ENCODE measurements at places on chromosomes 3 and 15.

- DNase-seq, result no peak
Observed at GRCh38 chr15:29819979-29820378, 2.3 kb downstream of the TJP1 start.

DNA sequence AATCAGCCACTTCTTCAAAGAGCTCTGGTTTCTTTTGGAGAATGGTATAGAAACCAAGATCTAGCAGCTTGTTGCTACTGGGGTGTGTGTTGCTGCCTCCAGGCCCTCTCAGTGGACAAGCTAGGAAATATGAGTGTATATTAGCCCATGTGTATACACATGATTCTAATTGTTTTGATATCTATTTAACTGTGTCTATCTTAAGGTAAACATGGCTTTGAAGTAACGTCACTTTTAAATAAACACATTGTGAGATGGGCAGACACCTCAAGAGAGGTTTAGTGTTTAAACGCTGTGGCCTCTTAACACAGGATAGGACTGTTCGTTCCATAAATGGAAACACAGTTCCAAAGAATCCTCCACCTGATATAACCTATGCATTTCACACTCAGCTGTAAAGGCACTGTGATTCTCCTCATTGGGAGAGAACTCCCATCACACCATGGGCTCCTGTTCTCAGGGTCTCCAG is 87.0 kb downstream of the GMPS start:
- DNase-seq, result no peak

DNA sequence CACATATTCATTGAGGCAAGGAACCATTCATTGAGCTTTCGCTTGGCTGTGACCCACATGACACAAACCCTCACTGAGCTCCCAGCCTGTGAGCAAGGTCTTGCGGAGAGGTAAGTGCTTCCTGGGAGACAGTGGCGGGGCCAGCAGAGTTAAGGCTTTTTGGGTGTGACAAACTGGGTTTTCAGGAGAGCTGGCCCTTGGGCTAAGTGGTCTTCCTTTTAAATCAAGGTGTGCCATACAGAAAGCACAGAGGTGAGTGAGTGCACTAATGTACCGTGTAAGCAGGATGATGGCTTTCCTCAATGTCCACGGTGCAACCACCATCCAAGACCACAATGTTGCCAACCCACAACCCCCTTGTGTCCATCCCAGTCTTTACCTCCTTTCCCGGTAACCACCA is 28.6 kb downstream of the POMGNT2 start:
- no peak for DNase-seq

- DNase-seq, result no peak
Observed at GRCh38 chr3:108295421-108296175, 750 bp upstream of the HHLA2 start.

DNA sequence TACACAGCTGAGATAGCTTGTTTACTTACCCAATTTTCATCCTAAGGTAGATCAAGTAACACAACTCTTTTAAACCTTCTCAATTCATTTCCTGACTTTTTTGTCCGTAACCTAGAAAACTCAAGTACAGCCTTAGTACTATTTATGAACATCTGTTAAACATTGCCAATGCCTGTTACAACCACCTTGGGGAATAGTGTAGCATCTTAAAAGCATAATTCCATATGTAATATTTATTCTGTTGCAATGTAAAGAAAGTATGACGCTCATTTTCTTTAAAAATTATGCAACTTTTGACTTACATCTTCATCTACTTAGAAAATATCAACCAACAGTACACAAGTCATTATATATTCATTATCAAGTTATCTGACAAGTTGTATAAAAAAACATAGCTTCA is 54.6 kb downstream of the SUCLG2 start:
- DNase-seq, result no peak

GRCh38 chr3:168094877-168095610 is 680 bp downstream of the GOLIM4 start:
- DNase-seq, result peak; percentile 46

DNA sequence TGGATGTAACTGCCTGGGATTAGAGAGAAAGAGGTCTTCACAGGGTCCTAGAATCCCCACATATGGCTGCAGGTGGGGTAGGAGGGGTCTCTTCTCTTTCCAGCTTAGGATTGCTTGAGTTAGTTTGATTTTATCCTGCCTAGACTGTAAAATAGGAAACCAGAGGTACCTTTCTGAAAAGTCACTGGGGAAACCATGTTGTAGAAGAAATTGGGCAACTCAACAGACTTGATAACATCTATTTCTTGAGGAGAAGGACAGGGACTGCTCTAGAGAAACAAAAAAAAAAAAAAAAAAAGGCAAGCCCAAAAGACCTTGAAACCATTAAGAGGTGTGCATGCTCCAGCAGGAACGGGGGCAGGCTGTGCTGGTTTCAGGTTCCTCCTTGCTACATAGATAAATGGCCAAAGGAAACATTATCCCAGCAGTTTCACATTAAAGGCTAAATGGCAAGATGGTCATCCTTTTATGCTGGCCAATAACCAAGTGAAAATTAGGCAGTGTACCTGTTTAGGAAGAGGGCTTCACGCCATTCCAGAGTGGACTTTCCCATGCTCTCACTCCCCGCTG is 116.1 kb downstream of the ALDH1A2 start:
- DNase-seq, result no peak

- DNase-seq, result peak; percentile 83
Observed at GRCh38 chr15:75712668-75713337, at the start of gene CSPG4. Gene CSPG4 (minus strand): TSS chr15:75712848. CDS start chr15:75712755, 93 bp downstream.

GRCh38 chr3:116059421-116060096 is 385.7 kb downstream of the LSAMP start:
- peak; percentile 9 for DNase-seq

- DNase-seq, result no peak
Observed at GRCh38 chr3:117873249-117873600, 1161.4 kb downstream of the IGSF11 start.

- peak; percentile 63 for DNase-seq
Observed at GRCh38 chr3:58093574-58094195, 85.5 kb downstream of the FLNB start.

DNA sequence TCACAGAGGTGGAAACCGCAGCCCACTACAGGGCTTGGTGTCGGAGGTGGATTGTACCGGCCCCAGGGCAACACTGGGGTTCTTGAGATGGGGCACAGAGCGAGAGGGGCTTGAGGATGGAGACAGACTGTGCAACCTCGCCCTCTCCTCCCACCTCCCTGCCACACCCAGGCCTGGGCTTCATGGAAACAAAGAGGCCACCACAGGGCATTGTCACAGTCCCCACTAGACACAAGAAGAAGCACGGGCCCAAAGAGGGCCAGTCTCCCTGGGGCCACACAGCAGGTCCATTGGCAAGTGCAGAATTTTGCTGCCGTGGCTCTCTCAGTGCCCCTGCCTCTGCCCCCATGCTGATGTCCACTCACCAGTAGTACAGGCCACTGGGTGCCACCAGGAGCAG is 4.1 kb upstream of the CALML4 start:
- no peak for DNase-seq

- peak; percentile 99 for DNase-seq
Observed at GRCh38 chr15:41332194-41333025, at the start of the genes NUSAP1 and OIP5. Gene NUSAP1 (plus strand): TSS chr15:41332881. CDS start chr15:41332958, 77 bp downstream. Gene OIP5 (minus strand): TSS chr15:41332591. CDS start chr15:41332561, 30 bp downstream.

GRCh38 chr15:31447931-31448634 is 121.4 kb downstream of the KLF13 start:
- DNase-seq, result no peak

DNA sequence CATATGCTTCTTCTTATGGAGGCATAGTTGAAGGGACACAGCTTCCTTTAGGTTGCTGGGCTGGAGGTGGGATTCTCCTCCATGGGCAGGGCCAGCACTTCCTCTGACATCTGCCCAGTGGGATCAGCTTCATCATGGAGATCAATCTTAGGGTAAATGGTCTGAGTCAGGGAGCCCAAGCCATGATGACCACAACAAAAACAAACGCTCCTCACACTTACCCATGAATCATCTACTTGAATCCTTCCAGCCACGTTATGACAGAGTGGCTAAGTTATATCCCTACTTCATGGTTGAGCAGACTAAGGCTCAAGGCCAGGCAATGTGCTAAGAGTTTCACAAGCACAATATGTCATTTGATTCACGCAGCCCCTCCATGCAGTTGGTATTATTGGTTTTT is 87.2 kb upstream of the NMNAT3 start:
- DNase-seq, result peak; percentile 33

DNA sequence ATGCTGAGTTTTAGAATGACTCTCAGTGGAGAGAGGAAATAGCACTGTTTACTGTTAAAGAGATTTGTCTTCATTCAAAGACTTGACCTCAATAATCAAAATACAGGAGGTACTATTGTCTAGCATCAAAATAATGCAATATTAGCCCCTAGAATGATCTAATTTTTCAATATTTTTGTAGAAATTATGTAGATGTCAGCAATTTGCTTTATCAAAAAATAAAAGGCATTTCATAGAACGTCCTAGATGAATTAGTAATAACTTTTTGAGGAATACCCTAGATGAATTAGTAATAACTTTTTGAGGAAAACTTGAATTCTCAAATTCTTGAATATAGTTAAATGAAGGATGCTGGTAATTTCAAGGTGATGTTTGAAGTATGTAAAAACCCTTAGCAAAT is 1252.1 kb upstream of the CADM2 start:
- no peak for DNase-seq

DNA sequence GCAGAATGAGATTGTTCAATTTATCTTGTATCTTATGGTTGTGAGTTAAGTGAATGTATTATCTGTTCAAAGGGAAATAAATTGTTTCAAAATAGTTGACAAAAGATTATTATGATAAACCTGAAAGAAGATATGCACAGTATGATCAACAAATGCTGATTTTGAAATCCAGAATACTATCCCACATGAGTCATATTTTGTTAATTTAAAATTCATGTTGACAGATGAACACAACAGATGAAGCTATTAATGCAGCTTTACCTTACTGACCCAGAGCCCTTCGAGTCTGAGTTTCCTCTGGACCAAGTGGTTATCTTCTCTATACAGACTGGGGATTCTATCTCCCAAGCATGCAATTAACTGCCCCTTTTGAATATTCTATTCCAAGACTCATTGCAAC is 482.8 kb downstream of the FGF12 start:
- no peak for DNase-seq

DNA sequence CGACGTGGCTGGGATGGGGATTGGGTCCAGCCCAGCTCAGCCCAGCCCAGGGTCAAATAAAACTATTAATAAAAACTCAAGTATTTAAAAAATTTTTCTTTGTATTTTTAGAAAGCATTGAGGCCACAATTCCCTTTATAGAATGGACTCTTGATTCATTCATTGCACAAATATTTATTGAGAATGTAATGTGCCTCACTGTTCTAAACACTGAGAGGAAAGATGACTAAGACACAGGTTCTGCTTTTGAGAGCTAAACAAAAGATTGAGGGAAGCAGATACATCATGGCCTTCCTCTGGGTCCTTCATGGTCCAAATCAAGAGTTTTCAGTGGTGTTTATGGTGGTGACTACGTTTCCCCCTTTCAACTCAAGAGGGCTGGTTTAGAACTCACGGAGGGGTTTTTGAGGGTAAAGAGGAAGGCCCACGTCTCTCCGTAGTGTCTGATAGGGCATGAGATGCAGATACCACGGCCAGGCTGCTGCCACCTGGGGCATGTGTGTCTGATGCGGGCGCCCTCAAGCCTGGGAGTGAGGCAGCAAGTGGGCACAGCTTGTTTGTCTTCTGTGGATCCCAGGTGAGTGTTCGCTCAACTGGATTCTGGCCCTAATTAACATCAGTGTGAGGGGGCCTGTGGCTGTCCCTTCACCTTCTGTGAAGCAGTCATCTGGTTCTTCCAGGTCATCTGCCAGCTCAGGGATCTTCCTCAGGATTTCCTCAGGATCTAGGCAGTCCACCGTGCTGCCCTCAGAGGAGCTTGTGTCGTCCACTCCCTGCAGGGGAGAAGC is 73.5 kb upstream of the SCN5A start:
- DNase-seq, result no peak

GRCh38 chr3:146559388-146559787 is 15.0 kb upstream of the PLSCR1 start:
- no peak for DNase-seq

DNA sequence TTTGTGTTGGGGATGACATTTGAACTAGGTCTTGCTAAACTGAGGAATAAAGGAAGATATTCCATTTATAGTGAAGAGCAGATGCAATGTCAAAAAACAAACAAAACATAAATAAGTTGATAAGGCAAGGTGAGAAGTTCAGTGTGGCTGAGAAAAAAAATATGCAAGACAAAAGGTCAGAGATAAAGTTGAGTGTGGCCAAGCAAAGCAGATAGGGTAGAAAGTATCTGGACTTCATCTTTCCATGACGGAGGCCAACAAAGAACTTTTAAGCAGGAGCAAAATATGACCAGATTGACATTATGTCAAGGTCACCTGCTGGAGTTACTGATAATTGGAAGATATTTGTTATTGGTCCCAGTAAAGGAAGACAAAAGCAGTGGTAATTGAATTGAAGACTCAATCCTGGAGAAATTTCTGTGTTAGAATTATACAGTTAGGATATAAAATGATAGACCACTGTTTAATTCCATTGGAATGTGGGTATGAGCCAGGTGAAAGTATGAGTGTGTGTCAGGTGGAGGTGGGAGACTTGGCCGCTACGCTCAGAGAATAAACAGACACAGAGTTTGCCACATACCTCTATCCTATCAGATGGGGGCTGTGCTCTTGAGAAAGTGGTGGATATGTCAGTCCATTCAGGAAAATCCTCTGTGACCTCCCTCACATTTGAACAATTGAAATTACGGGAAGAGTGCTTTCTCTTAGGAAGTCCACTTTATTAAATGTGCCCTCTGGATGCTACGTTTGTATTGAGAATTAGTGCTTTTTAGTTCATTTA is 28.1 kb downstream of the ADIPOQ start:
- DNase-seq, result no peak

- DNase-seq, result peak; percentile 2
Observed at GRCh38 chr3:80285388-80285787, 517.6 kb upstream of the ROBO1 start.

GRCh38 chr3:189652042-189652441 is 20.9 kb downstream of the TP63 start:
- no peak for DNase-seq

- DNase-seq, result no peak
Observed at GRCh38 chr3:173066044-173067004, 74.7 kb downstream of the SPATA16 start.

GRCh38 chr3:55246033-55246432 is 241.1 kb downstream of the WNT5A start:
- no peak for DNase-seq

DNA sequence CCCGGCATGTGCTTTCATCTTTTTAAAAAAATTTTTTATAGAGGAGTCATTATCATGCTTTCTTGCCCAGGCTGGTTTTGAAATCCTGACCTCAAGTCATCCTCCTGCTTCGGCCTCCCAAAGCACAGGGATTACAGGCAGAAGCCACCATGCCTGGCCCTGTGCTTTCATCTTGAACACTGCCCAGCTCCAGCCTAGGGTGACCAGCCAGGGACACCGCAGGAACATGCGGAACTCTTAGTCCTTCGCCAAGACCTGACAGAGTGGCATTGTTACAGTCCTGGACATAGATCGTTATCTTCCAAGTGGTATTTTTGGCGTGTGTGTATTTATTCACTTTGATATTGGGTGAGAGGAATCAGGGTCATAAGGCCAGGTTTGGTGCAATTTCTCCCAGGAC is 7.9 kb upstream of the FURIN start:
- no peak for DNase-seq
